Neural progenitor cell (in vitro differentiated cells): ENCODE measurements at places on chromosomes 13 and 19.

DNA sequence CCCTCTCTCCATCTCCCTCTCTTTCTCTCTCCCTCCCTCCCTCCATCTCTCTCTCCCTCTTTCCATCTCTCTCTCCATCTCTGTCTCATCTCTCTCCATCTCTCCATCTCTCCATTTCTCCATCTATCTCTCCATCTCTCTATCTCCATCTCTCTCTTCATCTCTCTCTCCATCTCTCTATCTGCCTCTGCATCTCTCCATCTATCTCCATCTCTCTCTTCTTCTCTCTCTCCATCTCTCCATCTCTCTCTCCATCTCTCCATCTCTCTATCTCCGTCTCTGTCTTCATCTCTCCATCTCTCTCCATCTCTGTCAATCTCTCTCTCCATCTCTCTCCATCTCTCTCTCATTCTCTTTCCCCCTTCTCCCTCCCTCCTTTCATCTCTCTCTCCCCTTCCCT is 56.1 kb upstream of the NFIC start:
- H3K36me3 ChIP-seq = no peaks in the 10 kb centered on the region
- H3K4me3 ChIP-seq = no peak overlapping the region
- no peaks in the 10 kb centered on the region for H3K4me1 ChIP-seq
- no peak overlapping the region for H3K27ac ChIP-seq
- H3K27me3 ChIP-seq = peaks cover 52% of the 10 kb centered on the region

DNA sequence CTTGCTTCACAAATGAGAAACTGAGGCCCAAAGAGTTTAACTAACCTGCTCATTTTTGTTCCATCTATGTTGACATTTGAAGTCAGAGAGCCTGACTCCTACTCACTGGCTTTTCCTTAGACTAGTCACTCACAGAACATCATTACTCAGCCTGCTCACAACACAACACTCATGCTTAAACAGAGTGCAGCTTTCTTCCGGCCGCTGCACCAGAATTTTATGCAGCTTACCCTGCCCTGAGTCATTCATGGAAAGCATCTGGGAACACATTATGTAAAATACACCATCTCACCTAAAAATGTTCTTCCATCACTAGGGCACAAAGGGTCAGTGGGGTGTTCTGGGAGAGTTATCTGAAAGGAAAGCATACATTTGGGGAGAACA is 303.4 kb downstream of the SPRY2 start:
- no peak overlapping the region for H3K27ac ChIP-seq
- H3K36me3 ChIP-seq = no peaks in the 10 kb centered on the region
- no peak overlapping the region for H3K4me3 ChIP-seq

DNA sequence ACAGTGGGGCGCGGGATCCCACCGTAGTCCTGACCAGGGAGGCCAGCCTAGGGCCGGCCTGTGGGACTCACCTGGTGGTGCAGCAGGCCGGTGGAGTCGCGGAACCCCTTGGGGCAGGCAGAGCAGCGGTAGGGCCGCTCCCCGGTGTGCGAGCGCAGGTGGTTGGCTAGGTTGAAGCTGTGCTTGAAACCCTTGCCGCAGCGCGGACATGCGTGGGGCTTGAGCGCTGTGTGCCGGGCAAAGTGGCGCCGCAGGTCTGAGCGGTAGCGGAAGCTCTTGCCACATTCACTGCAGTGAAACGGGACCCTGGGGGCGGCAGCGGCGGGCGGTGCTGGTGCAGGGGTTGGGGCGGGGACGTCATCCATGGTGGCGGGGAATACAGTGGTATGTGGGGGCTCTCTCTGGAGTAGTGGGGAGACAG is 1.8 kb downstream of the FIZ1 start:
- peaks cover 6% of the 10 kb centered on the region for H3K4me1 ChIP-seq
- H3K4me3 ChIP-seq = no peak overlapping the region
- DNase-seq = no peak

DNA sequence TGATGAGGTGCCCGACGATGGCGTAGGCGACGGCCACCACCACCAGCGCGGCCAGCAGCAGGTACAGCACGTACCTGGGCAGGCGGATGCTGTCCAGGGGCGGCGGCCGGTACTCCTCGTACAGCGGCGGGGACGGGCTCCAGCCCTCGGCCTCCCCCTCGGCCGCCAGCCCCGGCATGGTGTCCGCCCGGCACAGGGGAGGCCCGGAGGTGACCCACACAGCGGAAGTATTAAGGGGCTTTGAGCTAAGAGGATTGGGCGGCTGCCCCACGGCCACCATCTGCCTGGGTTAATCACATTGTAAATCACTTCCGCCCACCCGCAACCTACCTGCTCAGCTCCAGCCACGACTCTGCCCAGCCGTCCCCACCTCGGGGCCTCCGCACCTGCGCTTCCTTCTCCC is at the start of gene SMIM44:
SMIM44 (minus strand) TSS at position 216 of the 403 bp plus-strand sequence; CDS start at position 178, 38 bp downstream.
- peaks cover 12% of the 10 kb centered on the region for H3K27me3 ChIP-seq
- H3K4me3 ChIP-seq = no peak within 1 kb of the TSS
- DNase-seq = no peak
- no peaks in the 10 kb centered on the region for H3K36me3 ChIP-seq
- H3K4me1 ChIP-seq = no peaks in the 10 kb centered on the region

DNA sequence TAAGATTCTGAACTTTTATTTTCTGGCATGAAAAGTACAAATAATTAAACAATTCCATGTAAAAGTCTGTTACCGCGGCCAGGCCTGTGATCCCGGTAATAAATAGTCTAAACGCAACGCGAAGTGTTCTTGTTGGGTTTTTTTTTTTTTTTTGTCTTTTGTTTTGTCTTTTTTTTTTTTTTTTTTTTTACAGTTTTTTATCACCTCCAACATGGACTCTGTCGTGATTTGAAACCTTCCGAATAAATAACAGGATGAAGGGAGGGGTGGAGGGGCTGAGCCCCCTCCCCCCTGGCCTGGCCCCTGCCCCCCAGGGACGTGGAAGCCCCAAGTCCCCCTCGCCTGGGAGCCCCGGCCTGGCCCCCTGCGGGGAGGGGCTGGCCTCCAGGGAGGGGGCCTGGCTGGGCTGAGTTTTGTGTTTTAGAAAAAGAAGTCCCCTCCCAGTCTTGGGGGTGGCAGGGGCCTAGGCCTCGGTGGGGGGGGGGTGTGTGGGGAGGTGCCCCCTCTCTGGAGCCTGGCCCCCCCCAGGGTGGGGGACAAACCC is 16.0 kb downstream of the PRKCSH start:
- no peak overlapping the region for H3K4me3 ChIP-seq
- H3K4me1 ChIP-seq = peaks cover 22% of the 10 kb centered on the region
- H3K36me3 ChIP-seq = no peaks in the 10 kb centered on the region
- peak overlapping the region; percentile 85 for H3K27ac ChIP-seq
- H3K27me3 ChIP-seq = no peaks in the 10 kb centered on the region
- DNase-seq = no peak

DNA sequence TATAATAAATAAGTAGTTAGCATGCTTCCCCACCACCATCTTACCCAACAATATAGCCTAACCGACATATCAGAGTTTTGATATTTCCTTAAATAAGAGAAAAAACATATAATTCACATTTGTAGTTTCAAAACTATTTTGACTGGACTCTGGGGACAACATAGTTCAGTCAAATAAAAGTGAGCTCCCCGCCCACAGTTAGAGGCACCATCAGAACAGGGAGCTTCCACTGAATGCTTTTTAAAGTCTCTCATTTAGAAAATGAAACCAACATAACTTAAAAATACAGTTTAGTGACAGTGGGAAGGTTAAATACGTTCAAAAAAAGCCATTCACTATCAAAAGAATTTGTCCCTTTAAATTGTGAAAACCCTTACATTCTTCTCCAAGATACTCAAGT is 92.8 kb downstream of the EPSTI1 start:
- no peak overlapping the region for H3K27ac ChIP-seq
- H3K4me3 ChIP-seq = no peak overlapping the region
- no peak for DNase-seq
- H3K4me1 ChIP-seq = no peaks in the 10 kb centered on the region
- no peaks in the 10 kb centered on the region for H3K36me3 ChIP-seq
